ENCODE measurements at places on chromosomes 3 and 15.

- DNase-seq: no peak
These were observed 61.9 kb downstream of the ISL2 start for GRCh38 chr15:76398317-76399104.

GRCh38 chr3:151553888-151554287, 93.0 kb upstream of the IGSF10 start:
- DNase-seq: no peak

DNA sequence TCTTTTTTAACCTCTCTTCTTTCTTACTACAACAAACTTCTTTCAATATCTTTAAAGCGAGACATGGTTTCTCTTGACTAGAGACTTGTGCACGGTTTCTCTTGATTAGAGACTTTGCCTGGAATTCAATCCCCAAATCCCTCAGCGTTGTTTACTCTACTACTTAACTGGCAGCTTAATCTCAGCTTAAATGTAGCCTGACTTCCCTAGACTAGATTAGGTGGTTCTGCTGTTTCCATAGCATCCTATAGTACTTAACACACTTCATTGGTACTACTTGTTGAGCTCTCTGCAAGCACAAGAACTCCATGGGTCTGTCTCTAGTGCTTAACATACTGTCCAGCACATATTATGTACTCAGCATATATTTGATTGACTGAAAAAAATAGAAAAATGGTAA, 168.2 kb upstream of the GPR149 start:
- DNase-seq: no peak

- DNase-seq: no peak
These were observed 3.1 kb downstream of the SLC25A38 start for GRCh38 chr3:39386318-39386717.

- no peak for DNase-seq
These were observed 242.0 kb upstream of the DCBLD2 start for GRCh38 chr3:99143493-99143892.

GRCh38 chr3:58296269-58296668, 9.8 kb upstream of the RPP14 start:
- no peak for DNase-seq

DNA sequence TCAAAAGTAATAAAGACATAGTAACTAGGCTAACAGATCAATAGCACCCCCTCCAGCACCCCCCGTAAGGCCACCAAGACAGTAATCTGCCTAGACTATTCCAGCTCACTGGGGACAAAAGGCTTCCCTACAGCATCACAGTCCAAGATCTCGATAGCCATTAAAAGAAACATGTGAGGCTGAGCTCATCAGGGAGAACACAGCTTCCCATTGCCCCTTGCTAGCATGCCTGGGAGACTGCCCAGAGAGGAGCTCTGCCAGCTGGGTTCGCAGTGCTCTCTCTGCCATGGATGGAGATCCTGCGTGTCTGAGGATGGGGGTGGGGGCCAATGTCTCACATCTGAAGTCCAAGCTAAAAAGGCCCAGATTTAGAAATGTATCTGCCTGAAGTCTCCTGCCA, 17.8 kb downstream of the LRIG1 start:
- no peak for DNase-seq

- DNase-seq: no peak
These were observed 804.1 kb upstream of the LMCD1 start for GRCh38 chr3:7697548-7697947.

GRCh38 chr3:161035711-161036110, 69.4 kb downstream of the B3GALNT1 start:
- no peak for DNase-seq

DNA sequence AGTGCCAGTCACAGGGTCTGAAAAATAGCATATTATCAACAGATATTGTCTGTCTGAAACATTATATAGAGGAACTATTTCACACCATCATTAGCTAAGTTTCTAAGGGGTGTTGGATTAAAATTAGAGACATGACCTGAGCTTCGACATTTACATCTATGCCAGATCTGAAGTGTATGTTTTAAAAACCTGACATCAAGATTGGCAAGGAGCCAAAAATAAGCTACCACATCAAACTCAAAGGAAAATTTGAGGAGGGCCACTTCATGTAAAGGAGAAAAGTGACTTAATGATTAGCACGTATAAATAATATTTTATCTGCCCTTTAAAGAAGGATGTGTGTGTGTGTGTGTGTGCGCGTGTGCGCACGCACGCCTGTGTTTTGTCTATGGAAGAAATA, 752.0 kb upstream of the GRM7 start:
- no peak for DNase-seq

DNA sequence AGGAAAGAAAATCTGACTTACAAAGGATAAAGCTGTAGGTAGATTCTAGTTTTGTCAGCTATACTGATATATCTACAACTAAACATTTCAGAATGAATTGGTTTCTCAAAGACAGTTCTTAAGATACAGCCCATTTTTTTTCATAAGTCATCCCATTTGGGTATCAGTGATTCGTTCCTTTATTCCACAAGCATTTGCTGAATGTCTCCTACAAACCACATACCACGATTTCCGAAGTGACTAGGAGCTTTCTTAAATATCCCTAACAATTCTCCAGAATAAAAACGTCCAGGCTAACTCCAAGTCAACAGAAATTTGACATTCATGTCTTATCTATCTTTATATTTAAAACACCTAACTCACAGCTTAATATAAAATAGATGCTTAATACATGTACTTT, 59.8 kb downstream of the TP53BP1 start:
- DNase-seq: no peak

DNA sequence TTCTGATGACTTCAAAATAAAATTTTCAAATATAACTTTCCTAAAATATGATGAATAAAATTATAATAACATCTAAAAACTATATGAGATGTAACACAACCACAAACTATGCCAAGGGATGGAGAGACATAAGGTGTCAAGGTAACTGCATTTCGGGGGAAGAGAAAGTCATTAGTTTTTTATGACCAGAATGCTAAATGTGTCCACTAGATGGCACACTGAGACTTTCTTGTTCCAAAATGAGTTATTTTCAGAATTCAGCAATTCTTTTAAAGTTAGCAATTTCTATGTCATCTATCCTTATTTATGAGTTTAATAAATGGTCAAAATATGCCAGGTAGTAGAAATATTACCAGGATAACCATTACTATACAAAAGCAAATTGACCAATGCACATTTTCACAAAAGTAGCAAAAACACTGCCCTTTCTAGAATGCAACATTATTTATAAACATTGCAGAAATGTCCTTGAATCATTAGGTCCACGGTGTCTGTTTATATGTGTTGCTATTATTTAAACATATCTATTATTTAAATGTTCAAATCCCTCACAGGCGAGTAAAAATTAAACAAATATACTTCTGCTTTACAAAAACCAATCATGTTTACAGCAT, 374.2 kb downstream of the PLCL2 start:
- no peak for DNase-seq

DNA sequence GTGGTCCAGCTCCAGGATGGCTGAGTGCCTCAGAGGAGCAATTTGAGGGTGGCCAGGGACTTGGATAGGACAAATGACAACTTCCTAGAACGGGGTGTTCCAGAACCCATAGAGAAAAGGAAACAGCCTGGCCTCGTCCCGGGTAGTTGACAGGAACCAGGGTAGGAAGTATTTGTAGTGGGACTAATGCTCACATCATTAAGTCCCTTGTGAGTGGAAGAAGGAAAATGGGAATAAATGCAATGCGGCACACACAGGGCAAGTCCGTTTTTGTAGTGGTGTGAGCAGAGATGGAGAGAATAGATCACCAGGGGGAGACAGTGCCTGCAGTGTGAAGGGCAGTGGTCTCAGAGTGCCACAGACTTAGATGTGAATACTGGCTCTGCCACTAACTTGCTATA, 19.6 kb downstream of the TIMP4 start:
- DNase-seq: peak; percentile 19

DNA sequence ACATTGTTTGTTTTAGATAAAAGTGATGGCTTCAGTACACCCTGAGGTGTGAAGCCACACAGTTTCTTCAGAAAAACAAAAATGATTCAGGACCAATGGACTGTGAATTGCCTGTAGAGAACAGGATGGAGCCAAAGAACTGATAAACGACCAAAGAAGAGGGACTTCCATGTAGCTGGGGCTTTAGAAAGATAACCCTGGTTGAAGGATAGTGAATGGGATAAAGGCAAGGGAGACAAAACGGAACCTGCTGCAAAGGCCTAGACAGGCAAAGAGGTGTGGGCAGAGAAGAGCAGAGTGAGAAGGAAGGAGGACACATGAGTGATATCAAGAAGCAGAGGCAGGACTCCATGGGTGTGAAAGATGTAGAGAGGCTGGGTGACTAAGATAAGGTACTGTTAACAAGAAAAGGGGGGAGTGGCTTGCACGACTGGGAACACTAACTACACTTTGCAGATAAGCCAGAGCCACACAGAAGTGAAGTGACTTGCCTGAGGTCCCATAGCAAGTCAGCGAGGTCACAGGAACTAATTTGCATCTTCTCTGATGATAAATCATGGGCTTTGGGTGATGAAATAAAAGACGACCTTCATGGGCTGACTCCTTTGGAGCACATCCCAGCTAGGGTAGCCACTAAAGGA, 44.3 kb downstream of the RAB6B start:
- no peak for DNase-seq

DNA sequence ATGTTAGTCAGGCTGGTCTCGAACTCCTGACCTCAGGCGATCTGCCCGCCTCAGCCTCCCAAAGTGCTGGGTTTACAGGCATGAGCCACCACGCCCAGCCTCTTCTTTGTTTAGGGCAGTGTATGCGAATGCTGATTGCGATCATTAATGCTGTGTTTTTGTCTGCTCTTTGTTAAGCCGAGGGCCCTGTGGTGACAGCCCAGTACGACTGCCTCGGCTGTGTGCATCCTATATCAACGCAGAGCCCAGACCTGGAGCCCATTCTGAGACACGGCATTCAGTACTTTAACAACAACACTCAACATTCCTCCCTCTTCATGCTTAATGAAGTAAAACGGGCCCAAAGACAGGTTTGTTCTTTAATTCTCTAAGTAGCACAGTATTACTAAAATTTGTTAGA, 7.8 kb downstream of the KNG1 start:
- DNase-seq: no peak

- DNase-seq: no peak
These were observed 107.1 kb upstream of the TPM1 start for GRCh38 chr15:62935300-62936081.
